ENCODE measurements at places on chromosomes 5 and 9.
A peak's percentile ranks its signal among the peaks of the same experiment; 100 is the strongest.

DNA sequence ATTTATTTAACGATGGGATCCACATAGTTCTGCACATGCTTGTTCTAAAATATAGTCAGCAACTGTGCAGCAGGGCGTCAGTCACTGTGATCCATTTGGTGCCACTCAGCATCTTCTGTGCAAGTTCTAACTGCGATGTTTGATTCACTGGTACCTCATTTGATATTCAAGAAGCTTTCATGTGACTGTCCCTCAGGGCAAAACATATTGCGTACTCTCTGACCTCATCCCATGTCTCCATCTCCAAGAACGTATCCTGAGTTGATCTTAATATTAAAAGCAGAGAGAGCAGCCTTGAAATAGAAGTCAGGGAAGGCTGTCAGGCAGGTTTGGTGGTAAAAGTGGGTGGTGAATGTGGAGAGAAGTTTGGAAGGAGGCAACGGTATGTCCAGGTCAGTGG is 116.5 kb upstream of the ATP10B start:
- no peak for DNase-seq

DNA sequence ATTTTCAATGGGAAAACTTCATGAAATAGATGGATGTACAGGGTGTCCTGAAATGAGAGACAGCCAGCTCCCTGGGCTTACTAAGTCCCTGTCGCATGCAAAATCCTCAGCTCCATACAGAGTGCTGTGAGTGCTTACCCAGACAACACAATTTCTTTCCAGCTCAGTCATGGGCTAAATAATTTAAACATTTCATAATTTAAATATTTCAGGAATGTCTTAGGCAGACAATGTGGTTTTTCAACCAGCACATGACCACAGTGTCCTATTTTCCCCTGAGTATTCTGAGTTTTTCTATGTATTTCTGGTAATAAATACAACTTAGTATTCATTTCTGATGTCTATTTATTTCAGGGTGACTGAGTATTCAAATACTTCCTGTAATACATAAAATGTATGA is 188.5 kb upstream of the SNX2 start:
- no peak for DNase-seq

GRCh38 chr5:61746831-61747575 is 414.9 kb downstream of the ZSWIM6 start:
- DNase-seq: no peak

DNA sequence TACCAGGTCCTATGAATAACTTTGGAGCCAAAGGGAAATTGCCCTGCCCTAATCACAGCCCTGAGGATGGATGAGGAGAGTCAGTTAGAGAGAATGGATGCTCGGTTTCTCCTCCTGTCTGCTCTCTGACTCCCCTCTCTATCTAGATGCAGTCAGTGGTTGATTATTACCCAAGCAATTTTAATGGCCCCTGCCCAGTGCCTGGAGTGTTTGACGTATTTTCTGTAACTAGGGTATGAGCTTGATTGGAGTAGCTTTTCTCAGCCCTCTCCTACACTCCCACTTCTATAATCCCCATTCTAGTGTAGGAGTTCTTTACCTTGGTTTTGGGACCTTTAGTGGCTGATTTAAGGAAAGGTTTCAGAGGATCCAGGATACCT is 60.4 kb downstream of the DOCK2 start:
- DNase-seq: no peak

DNA sequence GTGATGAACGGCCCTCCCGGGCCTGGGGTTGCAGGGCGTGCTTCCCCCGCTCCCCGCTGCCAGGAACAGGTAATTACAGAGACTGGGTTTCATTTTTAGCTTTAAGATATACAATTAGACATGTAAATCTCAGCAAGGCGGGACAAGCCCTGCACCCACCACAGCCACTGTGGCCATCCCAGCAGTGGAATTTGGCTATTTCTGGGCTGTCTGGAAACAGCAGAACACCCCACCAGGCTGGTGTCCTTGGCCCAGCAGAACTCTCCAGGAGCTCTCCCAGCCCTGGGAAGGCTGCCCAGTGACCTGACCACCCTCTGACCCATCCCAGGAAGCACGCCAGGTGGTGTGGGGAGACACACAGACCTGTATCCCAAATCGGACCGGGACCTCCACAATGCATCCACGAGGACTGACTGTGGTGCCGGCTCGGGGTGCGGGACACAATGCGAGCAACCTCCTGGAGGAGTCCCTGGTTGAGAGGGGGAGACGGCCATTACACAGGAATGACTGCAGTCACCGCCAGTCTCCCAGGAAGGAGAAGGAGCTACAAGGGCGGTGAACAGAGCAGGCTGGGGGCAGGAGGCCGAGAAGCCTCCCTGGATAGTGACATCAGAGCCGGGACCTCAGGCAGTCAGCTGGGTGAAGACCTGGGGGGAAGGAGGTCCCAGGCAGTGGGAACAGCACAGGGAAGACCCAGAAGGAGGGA is 17.3 kb downstream of the EEIG1 start:
- no peak for DNase-seq

DNA sequence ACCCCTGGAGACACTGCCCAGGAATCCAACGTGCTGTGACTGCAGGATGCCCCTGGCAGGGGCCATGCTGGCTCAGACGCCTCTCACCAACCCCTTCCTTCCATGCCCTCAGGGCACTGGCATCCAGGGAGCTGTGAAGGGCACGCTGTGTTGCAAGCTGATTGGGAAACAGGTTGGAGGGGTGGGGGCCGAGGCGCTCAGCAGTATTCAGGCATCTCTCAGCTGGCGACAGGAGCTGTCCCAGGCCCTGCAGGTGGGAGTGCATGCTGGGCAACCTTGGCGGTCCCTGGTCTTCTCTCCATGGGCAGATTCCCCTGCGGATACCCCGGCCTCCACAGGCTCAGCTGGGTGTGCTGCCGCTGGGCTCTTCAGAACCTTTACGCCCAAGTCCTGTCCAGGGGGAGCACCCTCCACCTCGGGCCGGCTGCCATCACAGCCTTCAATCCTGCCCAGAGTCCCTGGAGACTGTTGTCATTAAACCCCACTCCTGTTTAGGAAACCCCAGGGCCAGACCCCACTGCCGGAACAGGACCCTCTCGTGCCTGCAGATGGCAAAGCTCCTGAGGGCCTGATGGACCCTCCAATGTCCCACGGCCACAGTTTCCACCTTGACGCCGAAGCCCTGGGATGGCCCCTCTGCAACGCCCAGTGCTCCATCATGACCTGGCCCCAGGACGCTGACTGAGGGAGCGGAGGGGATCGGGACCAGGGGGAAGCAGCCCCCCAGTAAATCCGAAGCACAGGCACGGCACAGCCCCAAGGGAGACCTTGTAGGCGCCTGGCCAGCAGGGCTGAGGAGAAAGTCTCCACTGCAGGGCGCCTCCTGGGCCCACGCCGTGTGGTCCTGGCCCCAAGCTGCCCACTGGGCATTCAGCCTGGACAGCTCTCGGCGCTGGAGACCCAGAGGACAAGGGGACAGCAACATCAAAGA is 9.3 kb downstream of the TPPP start:
- DNase-seq: no peak

- DNase-seq: peak; percentile 78
Measured at GRCh38 chr5:56838409-56839039, 23.2 kb downstream of the MAP3K1 start.

DNA sequence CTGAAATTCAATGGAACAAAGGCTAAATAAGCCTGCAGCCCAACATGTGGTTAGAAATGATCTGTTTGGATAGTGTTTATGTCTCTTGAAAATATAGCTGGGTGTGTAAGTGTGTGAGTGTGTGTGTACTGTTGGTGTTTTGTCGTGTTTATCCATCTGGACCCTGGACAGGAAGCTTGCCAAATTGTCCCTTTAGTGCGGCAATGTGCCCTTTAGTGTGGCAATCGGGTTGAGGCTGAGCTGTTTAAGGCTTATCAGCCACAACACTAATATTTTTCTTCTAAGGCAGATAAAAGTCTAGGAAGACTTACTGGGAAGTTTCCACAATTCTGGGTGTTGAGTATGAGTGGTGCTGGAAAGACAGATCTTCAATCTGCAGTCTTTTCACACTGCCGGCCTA is 180.2 kb downstream of the YTHDC2 start:
- DNase-seq: no peak

DNA sequence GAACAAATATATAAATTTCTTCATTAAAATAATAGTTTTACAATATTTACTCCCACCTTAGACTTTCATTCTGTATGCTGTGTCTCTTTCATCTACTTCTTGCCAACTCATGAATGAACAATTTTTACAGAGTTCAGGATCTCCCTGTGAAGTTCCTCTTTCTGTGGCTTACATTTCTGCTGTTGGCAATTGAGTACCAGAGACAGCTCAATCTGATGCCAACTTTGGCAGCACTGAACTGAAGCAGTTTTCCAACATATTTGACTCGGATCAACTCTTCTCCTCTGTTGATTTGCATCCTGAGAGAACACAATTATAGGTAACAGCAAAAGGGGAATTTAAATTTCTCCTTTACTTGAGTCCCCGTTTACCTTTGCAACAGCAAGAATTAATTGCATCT is 1262.2 kb downstream of the EFNA5 start:
- no peak for DNase-seq

DNA sequence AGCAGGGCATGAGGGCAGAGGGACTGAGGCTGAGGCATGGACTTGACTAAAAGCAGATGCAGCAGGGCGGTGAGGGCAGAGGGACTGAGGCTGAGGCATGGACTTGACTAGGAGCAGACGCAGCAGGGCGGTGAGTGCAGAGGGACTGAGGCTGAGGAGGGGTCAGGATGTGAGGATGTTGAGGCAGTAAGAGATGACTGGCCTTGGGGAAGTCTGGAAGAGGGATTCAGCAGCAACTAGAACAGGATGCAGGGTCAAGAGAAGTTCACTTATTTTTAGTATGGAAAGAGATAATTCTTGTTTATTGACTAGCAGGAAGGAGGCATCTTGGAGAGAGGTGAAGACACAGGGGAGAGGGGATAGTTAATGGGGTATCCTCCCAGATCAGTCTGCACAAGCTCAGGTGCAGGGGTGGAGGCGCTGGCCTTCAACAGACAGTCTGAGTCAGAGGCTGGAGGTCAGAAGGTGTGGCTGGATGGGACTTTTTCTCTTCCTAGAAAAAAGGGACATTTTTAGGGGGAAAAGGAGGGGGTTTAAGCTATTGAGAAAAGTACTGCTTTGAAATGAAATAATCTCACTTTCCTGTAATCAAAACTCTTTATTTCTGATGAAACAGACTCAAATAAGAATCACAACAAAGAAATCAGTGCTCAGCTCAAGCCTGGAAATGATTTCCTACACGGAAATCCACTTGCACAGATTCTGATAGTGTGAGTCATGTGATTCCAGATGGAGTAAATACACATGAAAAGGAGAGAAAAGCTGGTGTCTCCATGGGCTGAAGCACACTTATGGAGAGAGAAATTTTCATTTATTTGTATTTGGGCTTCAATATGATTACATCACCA is 130.9 kb downstream of the PALM2AKAP2 start:
- no peak for DNase-seq

GRCh38 chr5:38413696-38414095 is 142.8 kb downstream of the LIFR start:
- DNase-seq: no peak

DNA sequence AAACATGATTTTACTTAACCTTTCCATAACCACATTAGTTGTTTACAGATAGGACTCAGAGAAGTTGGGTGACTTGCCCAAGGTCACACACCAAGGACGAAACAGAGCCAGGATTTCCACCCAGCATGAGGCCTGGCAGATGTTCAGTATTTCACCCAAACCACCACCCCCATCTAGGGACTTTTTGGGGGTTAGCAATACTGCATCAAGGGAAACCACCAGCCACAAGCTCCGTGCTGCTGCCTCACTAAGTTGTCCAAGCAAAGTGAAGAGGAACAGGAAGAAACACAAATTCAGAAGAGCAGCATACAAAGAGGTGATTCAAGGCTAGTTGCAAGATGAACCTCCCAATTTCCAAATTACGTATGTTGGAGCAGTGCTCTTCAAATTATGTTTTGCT is 219.6 kb upstream of the RORB start:
- DNase-seq: no peak

- no peak for DNase-seq
Measured at GRCh38 chr9:91725651-91726050, 224.4 kb downstream of the ROR2 start.

- no peak for DNase-seq
Measured at GRCh38 chr9:126093771-126094170, 232.9 kb upstream of the MVB12B start.

GRCh38 chr9:87725356-87725899 is 491 bp upstream of the CTSL start:
- DNase-seq: peak; percentile 48

GRCh38 chr9:79433703-79434102 is 138.1 kb upstream of the TLE4 start:
- DNase-seq: no peak

GRCh38 chr9:17521100-17521855 is 57.6 kb upstream of the SH3GL2 start:
- DNase-seq: no peak

- DNase-seq: no peak
Measured at GRCh38 chr5:158537366-158537765, 562.4 kb downstream of the EBF1 start.

DNA sequence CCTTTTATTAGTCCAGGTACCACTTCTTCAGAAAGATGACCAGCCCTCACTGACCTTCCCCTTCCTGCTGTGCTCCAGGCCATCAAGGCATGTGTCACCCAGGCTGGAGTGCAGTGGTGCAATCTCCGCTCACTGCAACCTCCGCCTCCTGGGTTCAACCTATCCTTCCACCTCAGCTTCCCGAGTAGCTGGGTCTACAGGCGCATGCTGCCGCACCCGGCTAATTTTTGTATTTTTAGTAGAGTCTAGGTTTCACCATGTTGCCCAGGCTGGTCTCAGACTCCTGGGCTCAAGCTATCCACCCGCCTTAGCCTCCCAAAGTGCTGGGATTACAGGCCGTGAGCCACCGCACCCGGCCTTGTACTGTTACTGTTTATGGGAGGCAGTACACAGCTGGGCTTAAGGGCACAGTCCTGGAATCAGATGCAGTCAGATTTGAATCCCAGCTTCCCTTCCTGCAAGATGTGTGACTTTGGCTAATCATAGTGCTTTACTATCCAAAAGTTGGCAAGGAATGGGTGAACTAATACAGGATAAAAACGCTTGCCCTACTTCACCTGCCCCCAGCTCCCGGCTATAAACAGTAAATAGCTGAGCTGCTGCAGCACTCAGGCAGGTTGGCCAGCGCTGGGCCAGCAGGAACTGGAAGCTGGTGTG is 483 bp upstream of the EIF4EBP3 start:
- no peak for DNase-seq

DNA sequence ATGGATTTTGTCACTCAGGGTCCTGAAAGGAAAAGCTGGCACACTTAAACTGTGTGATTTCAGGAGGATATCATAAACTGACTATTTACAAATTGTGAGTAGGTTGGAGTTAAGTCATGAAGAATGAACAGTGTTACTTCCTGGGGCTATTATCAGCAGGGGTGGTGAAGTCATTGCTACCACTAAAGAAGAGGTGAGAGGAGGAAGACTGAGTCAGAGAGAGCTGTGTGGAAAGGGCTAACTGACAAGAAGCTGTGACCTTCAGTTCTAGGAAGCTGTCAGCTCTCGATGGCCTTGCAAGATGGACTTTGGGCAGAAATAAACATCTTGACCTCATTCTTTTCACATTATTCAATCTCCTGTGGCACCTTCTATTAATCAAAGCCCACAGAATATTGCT is 72.3 kb upstream of the STARD4 start:
- no peak for DNase-seq

Data from globus pallidus (tissue), 1 donor.